CD4-positive, alpha-beta T cell treated with Interleukin-10 for 1 hour (primary cell): ENCODE measurements at places on chromosomes 16 and 17.

GRCh38 chr16:56848955-56849689 lies 15.9 kb upstream of the SLC12A3 start:
- DNase-seq = no peak

DNA sequence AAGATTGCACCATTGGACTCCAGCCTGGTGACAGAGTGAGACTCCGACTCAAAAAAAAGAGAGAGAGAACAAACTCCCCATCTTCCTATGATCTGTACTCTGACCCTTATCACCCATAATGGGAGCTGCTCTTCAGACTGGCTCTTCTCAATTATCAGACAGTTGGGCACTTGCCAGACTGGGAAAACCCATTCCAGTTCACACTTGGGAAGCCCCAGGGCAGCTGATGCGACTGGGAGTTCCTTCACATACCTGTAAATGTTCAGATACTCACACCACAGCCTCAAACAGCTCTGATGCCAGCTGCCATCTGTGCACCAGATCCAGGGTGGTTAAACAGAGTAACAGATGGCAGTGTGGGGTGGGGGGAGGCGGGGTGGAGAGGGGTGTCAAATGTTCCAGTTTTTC lies 23.8 kb upstream of the TMEM101 start:
- no peak for DNase-seq

- DNase-seq = peak; percentile 93
Measured at GRCh38 chr17:75113798-75114551, 4.2 kb downstream of the ARMC7 start.

DNA sequence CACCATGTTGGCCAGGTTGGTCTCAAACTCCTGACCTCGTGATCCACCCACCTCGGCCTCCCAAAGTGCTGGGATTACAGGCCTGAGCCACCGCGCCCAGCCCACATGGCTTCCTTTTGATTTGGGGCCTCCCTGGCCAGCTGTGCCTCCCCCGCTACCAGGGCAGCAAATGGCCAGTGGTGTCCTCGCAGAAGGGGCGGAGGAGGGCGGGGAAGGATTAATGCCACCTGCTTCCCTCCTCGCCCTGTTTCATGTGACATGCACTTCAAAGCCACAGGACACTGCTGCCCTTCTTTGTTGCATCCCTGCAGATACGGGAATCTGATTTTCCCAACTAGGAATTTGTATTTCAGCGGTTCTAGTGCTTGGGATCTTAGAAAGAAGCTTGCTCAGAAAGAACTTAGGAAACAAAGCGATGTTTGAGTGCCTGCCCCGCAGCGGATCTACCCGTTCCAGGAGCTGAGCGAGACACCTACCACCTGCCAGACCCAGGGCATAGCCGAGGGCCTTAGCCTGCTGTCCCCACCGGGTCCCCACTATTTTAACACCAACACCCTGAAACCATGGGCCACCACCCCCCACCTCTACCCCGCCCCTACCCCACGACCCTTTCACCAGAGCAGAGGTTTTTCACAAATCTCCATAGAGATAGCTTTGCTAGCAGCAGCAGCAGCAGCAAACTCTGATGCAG lies 37.7 kb upstream of the CCDC182 start:
- DNase-seq = no peak

DNA sequence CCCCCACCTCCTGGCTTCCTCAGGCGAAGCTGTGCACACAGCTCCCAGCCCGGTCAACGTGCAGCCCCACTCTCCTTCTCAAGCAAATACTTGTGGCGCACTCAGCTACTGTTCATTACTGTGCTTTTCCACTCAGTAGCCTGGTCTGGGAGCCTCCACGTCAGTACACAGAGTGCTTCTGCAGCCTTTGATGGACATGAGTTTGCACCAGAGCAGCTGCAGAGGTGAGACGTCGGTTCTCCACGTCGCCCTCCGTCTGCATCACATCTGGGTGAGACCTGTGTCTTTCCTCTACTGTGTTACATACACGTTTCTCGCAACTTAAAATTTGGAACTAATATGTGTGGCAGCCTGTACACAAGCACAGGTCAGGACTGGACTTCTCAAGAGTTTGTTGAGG lies 334.3 kb downstream of the C16orf95 start:
- DNase-seq = no peak

DNA sequence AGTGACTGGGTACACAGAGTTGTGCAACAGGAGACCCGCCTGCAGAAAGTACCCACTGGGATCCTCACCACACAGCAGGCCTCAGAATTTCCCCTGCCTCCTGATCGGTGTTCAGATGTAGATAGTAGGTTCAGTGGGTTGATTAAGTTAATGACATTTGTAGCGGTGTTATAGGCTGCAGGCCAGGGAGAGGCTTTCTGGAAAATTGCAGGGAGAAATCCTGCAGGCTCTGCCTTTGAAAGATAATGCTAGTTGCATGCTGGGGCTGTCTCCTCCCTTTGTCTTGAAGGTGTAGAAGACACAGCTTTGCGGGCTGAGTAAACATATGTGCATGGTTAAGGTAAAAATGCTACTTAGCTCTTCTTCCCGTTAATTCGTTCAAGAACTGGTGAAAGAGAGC lies 406.3 kb upstream of the RBFOX1 start:
- no peak for DNase-seq

GRCh38 chr17:56599566-56599965 lies 6.1 kb downstream of the NOG start:
- DNase-seq = no peak

DNA sequence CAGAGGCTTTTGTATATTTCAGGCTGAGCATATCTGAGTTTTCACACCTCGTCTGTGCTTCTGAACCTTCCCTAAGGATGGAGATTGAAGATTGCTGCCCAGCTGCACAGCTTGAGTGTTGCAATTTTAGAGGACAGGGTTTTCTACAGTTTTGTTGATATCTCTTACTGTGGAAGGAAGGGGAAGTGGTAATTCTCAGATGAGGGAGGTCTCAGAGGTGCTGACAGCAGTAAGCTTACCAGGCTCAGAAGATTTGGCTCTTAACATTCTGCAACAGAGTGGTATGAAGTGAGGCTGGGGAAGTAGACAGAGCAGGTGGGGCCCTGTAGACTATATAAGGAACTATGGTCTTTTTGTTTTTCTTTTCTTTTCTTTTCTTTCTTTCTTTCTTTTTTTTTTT lies 45.8 kb upstream of the ARHGAP17 start:
- peak; percentile 59 for DNase-seq

DNA sequence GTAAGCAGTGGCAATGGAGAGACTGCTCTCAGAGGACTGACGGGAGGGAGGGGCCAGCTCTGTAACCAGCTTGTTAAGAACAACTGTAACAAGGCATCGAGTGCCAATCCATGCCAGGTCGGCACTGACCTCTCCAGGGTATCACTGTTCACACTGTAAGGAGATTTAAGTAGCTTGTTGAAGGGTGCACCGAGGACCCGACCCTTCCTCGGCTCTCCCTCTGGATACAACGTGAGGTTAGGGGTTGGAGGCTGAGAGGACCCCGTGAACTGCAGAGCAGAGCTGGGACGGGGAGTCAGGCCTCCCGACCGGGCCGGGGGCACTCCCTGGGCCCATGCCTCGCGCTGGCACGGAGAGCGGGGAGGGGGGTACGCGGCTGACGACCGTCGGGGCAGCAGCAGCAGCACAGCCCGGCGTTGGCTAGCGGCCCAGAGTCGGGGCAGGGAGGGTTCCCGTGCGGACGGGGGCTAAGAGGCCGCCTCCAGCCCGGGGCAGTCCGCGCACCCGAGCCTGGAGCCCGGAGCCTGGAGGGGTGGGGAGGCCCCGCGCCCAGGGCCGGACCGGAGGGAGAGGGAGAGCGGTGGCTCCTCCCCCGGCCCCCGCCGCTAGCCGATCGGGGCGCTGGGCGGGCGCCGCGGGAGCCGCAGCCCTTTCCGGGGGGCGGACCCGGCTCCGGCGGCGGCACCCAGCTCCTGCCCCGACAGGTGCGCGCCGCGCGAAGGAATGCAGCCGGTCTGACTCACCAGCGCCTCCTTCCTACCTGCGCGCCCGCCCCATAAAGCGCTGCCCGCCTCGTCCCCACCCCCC lies at the start of gene ITGB4:
ITGB4 (plus strand) TSS at position 804 of the 807 bp plus-strand sequence. CDS start 3,245 bp downstream, outside the sequence.
- peak; percentile 74 for DNase-seq

DNA sequence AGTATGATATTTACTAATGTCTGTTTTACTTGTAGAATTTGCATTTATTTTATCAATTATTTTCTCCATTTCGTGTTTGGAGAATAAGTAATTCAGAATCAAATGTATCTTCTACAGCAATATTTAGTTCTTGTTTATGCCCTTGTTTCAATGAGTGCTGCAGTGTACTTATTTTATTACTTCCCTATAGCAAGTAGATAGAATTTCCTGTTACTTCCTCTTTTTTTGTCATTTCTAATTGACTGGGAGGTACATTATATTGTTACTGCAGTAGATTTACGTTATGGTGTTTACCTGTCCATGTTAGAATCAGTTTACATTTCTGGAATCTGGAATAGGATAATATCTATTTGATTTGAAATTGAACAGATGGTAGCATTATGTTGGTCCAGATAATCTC lies 71.2 kb downstream of the OMG start:
- DNase-seq = no peak

GRCh38 chr16:22670044-22670536 lies 143.9 kb upstream of the HS3ST2 start:
- no peak for DNase-seq

GRCh38 chr17:83171661-83172060 lies 92.3 kb downstream of the METRNL start:
- no peak for DNase-seq

- DNase-seq = no peak
Measured at GRCh38 chr17:33192951-33193911, 99.9 kb downstream of the ASIC2 start.
